SJCRH30 (cell line): ENCODE measurements at places on chromosomes 11 and 22. TPM values are rescaled to one million over a fixed set of nuclear protein-coding genes. Genes with fewer than 3 reads are reported as not detected.

PGM2L1 gene
- total RNA-seq: 7.5 and 9.0 TPM in 2 replicates

RFPL3 gene
- total RNA-seq: not detected in 2 replicates

DNA sequence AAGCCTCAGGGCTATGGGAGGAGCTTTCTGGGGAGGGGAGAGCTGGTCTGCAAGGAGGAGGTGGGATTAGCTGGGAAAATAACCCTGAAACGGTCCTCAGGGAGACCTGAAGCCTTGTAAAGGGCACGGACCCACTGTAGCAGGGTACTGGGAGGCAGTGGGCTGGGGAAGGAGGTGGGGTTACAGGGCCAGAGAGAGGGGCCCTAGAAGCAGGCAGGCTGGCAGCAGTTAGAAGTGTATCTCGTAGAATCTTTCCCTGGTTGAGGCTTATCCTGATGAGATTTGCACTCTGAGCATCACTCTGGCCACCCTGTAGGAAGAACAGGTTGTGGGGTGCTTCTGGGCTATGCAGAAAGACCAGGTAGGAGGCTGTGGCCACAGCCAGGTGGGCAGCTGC lies 29.6 kb downstream of the FBLN1 start:
- no peak for DNase-seq

DNA sequence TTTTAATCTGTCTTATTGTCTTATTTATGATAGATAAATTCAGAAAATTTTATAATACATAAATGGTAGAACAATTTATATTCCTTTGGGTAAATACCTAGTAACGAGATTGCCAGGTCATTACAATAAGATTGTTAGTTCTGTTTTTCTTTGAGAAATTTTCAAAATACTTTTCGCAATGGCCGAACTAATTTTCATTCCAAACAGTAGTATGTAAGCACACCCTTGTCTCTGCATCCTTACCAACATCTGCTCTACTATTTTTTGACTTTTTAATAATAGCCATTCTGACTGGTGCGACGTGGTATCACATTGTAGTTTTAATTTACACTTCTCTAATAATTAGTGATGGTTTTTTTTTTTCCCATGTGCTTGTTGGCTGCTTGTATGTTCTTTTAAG lies 351.4 kb upstream of the LUZP2 start:
- no peak for DNase-seq
